NCI-H1436 treated with DMSO at 0.1 percent for 48 hours (cell line): ENCODE measurements at places on chromosomes 6 and 20.

GRCh38 chr20:15838466-15838865 lies 734.8 kb downstream of the KIF16B start:
- no peak for DNase-seq

DNA sequence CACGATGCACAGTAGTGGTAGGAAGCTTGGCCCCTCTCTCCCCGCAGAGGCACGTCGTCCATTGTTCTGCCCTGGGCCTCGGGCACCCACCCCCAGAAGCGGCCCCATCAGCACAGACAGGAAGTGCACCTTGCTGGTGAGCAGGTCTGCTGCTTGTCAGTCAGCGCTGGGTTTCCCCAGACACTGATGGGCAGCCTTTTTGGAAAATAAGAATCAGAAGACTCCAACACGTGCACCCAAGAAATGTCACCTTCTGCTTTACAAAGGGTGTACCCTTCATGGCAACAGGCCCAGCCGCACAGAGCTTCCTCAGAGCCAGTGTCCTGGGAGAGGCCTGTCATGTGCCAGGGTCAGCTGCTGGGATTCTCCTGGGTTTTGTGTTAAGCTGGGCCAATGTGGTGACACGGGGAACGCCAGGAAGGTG lies 34.7 kb upstream of the IRF4 start:
- no peak for DNase-seq

DNA sequence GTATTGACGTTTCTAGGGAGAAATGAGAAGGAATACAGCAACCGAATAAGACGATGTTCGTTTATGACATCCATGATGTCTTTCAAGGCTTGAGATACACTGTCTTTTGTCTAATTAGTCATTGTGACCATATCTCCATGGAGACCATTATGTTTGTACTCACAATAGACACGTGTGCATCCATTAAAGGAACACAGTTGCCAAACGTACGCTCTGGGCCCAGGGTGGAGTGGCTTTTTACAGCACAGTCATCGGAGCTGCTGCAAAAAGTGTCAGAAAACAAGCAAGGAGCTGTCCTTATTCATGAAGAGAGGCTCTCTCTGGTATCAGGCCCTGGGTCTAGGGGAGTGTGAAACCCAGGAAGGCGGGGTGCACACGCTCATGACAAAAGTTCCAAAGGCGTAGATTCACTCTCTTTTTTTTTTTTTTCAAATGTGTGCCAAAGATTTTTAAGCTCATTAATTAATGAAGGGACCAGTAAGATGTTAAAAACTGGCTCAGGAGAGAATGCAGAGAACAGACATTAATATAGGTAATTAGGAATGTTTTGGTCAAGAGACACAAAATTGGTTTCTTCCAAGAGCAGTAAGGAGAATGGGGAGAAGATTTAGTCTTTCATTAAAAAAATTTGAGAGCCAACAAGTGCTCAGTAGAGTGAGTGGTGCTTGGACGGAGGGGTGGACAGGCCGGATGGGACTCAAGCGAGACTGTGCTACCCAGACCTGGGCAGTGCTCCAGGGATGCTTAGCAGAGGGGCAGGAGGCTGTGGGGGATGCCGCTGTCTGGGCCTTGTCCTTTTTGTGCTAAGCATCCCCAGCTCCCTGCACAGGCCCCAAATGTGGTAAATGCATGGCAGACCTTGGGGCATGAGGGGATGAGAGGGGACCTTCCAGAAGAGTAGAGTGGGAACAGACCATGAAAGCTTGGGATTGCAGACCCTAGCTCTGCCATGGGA lies 34.9 kb upstream of the GTSF1L start:
- peak; percentile 57 for DNase-seq

- DNase-seq: no peak
Measured at GRCh38 chr6:34679552-34680253, 16.9 kb downstream of the ILRUN start.

DNA sequence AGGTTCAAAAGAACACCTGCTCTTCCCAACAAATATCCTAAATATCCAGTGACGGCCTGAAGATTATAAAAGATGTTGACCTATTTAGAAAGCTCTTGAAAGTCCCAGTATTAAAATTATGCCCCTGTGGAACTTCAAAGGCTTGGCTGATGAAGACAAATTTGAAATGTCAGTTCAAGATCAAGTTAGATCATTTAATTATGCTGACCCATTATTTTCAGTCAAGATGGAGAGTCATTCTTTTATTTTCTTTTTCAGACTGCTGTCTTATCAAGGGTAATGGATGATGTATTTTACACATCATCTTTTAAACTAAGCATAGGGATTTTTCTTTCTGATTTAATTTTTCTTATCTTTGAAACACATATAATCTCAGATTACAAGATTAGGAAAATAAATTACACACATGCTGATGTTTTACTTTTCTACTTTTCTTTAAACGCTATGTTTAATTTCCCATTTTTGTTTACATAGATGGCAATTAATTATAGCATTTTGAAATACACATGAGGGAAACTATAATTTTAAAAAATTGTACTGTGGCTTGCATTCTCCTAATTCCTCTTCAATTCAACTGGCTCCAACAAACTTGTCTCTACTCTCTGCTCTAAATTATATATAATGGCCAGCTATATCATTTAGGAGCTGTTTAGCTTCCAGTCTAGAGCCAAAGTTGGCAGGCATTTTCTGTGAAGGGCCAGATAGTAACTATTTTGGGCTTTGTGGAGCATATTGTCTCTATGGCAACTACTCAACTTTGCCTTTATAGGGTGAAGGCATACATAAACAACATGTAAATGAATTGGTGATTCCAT lies 123.7 kb downstream of the RCAN2 start:
- DNase-seq: no peak

- no peak for DNase-seq
Measured at GRCh38 chr6:36594816-36595643, 868 bp downstream of the SRSF3 start.

- DNase-seq: no peak
Measured at GRCh38 chr20:33843854-33844253, 32.7 kb downstream of the CHMP4B start.

GRCh38 chr6:4008324-4009047 lies 70.5 kb downstream of the FAM217A start:
- DNase-seq: no peak

GRCh38 chr20:14838663-14839628 lies 501.5 kb upstream of the FLRT3 start:
- no peak for DNase-seq

GRCh38 chr6:32799168-32799567 lies 17.6 kb downstream of the HLA-DOB start:
- DNase-seq: no peak

DNA sequence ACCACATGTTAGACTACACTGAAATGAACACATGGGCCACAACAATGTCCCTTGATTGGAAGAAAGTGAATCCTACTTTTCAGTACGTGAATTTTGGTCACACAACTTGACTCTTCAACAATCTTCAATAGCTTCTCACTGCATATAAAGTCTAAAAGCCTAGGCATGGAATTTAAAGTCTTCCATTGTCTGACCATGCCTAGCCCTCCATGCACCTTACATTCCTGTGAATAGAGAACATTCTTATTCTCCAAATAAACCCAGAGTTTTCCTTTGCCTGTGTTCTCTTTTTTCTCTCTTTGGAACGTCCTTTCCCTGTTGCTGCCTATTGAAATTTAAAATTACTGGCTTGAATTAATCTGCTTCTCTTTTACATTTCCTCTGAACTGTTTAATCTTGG lies 207.5 kb downstream of the ASCC3 start:
- DNase-seq: no peak

DNA sequence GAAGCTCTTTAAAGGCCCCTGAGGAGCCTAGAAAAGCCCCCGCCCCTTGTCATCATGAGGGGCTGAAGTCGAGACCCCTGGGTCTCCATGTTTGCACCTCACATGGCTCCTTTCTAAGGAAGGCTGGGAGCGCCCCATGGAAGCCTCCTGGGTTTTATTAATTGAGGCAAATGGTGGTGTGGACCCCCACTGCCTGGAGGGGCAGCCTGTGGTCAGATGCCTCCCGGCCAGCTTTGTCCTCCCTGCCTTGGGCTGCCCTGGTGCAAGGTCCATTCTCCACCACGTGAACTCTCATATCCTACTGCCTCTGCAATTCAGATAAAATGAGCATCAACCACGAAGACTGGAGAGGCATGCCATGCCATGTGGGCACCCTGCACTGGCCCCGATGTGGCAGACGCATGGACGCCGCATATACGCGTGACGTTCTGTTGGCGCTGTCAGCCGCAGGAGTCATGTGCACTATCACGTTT lies 295.5 kb downstream of the TAF4 start:
- DNase-seq: no peak

DNA sequence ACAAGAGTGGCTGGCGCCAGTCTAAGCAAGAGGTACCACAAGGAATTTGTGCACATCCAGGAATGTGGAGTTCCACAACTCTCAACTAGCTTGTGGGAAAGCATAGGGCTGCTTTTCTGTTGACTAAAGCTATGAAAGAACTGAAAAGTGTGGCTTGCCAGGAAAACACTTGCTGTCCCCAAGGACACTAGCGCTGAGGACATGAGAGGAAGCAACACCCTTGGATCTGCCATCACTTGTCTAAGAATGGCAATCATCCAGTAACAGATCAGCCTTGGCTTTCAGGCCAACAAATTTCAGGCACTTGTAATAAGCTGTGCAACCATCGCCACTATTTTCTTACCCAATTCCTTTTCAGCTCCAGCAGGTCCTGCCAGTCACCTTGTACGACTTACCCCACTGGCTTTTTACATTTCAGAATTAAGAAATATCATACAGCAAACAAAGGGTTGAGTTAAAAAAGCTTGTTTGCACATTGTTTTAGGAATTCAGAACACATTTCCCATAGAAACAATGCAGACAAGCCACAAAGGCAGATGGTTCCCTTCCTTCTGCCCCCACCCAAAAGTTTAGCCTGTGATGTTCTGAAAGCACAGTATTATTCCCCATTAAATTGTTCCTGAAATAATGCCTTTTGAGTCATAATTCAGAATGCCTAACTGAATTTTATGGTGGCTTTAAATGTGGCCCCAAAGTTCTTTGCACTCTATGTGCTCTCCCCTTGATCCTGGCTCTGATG lies 57.9 kb upstream of the SSTR4 start:
- no peak for DNase-seq

DNA sequence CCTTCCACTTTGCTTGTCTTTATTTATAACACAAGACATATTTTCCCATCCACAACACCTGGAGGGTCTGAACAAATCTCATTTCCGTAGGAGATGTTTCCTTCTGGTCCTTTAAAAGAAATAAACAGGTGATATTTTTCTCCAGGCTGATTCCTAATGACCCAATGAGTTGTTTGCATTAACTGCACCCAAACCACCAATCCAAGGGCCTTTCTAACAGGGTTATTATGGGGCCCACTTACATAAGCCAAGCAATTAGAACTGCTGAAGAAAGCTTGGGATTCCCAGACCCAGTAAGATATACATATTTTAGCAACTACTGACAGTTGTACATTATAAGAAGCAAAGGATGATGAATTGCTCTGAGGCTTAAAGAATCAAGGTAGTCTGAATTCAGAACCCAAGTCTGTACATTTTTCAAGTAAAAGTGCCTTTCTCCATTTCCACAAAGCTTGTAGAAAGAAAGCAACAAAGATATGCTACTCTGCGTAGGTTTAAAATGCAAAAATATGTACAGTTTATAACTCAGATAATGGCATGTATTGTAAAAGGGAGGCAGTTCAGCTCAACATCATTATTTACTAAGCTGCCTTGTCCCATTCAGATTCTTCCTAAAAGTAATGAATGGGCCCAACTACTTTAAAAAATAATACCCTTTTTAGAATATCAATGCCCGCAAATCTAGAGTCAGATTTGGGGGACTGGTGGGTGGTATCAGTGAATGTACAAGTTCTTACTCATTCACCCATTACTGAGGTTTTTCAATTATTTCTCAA lies 120.0 kb downstream of the DST start:
- DNase-seq: no peak

GRCh38 chr6:149055195-149055899 lies 262.2 kb upstream of the TAB2 start:
- no peak for DNase-seq

- DNase-seq: no peak
Measured at GRCh38 chr6:65091561-65091960, 615.5 kb downstream of the EYS start.

- DNase-seq: no peak
Measured at GRCh38 chr6:133705731-133706130, 183.2 kb upstream of the TCF21 start.

- no peak for DNase-seq
Measured at GRCh38 chr6:143197377-143197776, 136.7 kb downstream of the AIG1 start.

- no peak for DNase-seq
Measured at GRCh38 chr6:13413900-13414555, 73.4 kb downstream of the GFOD1 start.

DNA sequence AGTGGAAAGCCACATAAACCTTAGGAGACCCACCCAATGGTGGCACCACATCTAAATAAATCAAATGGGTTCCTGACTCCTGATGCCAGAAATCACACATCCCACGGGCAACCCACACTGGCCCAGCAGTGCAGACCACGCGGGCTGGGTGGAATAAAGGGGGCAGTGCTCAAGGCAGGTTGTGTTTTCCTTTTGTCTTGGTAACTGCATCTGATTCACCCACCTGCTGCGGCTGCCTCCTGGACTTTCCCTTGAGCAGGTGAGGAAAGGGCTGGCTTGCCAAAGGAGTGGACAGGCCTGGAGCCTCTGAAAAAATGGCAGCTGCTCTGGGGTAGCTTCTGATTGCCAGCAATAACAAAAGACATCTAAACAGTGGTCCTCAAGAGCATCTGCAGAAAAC lies 119.5 kb upstream of the KCNK16 start:
- DNase-seq: no peak

DNA sequence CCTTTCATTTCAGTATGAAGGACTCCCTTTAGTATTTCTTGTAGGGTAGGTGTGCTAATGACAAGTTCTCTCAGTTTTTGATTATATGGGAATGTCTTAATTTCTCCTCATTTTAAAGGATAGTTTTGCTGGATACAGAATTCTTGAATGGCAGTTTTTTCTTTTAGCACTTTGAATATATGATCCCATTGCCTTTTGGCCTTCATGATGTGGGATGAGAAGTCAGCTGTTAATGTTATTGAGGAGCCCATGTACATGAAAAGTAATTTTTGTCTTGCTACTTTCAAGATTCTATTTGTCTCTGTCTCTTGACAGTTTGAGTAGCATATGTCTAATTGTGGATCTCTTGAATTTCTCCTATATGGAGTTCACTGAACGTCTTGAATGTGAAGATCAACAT lies 30.9 kb downstream of the RSPH3 start:
- no peak for DNase-seq

- no peak for DNase-seq
Measured at GRCh38 chr6:3144571-3144970, 12.8 kb downstream of the TUBB2A start.

- DNase-seq: no peak
Measured at GRCh38 chr20:33840160-33840559, 29.0 kb downstream of the CHMP4B start.

DNA sequence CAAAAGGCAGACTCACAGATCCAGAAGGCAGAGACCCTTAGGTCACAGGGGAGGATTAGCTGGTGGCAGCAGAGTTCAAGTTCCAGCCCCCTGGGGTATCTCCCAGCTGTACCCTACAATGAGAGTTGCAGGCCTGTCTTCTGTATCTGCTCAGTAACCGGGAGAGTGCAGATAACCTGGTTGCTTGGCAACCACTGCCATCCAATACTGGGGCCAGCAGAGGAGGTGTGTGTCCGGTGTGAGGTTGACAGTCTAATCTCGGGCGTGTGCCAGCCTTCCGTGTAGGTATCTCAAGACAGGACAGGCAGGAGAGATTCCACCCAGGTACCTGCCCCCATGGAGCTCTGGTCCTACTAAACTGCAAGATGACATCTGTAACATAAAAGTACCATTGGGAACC lies 56.6 kb upstream of the TBC1D7 start:
- DNase-seq: no peak

- no peak for DNase-seq
Measured at GRCh38 chr6:29927275-29927569, 15.1 kb upstream of the HLA-A start.
